NCI-H2107 (cell line): ENCODE measurements at places on chromosomes 1 and 21.

- DNase-seq = peak; percentile 43
Measured at GRCh38 chr21:36125512-36126207, 9.2 kb upstream of the CBR3 start.

GRCh38 chr1:107695341-107695740, 269.6 kb downstream of the VAV3 start:
- no peak for DNase-seq

DNA sequence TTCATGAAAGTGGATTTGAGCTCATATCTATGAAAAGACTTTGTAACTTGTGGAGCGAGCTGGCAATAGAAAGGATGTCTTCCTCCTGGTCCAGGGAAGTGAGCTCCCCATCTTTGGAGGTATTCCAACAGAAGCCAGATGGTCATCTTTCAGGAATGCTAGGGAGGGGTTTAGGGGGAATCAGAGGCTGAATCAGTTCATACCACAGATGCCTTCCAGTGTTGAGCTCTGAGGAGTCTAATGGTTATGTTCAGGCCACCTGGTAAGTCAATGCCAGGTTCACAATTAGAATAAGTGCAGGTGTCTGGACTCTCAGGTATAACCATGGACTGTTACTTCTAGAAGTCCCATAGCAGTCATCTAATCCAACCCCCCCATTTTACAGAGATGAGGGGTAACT, 119.1 kb downstream of the ACTL8 start:
- DNase-seq = no peak

GRCh38 chr21:44370786-44371410, 17.5 kb downstream of the TRPM2 start:
- DNase-seq = no peak

- DNase-seq = no peak
Measured at GRCh38 chr1:33220676-33221384, 35.5 kb upstream of the ZNF362 start.

- no peak for DNase-seq
Measured at GRCh38 chr1:228921481-228921880, 186.2 kb downstream of the RHOU start.

DNA sequence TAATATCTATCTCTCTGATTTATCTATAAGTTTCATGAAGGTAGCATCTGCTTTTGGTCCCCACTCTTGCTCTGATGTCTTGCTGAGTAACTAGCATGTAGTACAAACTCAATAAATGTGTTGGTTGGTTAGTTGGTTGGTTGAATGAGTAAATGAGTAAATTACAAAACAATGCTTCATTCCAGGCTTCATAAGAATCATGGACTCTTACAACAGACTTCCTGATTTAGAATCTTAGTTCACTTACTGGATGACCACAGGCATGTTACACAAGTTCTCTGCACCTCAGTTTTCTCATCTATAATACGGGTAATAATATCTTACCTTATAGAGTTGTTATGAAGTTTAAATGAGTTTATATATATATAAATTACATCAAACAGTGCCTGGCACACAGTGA, 98.6 kb downstream of the ZNF281 start:
- no peak for DNase-seq

DNA sequence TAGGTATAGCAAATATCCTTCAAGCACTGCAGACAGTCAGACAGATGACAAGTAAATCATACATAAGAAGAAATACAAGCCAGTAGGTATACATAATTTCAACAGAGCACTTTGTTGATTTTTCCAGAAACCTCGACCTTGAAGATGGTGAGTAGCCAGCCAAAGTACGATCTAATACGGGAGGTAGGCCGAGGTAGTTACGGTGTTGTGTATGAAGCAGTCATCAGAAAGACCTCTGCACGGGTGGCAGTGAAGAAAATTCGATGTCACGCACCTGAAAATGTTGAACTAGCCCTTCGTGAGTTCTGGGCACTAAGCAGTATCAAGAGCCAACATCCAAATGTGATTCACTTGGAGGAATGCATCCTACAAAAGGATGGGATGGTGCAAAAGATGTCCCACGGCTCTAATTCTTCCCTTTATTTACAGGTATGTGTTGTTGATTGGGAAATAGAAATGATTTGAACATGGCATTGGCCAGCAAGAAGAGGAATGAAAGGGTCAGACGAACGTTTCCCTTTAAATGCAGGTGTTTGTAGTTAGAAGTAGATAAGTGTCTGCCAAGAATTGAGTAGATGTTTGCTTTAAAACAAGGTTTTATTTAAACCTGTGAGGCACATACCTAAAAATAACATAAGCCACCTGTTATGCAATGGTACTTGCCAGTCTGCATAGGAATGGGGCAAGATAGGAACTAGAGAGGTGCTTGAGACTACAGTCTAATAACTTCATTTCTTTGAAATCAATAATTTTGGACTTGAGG, 2.7 kb downstream of the PDIK1L start:
- no peak for DNase-seq

DNA sequence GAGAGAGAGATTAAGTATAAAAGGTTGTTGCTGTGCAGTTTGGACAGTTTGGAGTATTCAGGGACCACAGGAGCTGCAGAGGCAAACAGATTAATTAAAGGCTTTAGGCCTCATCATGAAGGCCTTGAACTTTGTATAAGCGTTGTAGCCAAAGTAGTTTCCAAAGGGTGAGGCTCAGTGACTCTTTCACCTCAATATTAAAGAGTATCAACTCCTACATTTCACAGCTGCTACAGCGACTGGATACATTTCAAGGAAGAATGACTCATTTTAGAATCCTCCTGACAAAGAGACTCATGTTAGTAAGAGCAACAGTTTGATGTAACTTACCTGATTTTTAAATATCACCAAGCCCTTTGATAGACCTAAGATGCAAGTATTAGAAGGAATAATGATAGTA, 355.5 kb downstream of the HLX start:
- no peak for DNase-seq

DNA sequence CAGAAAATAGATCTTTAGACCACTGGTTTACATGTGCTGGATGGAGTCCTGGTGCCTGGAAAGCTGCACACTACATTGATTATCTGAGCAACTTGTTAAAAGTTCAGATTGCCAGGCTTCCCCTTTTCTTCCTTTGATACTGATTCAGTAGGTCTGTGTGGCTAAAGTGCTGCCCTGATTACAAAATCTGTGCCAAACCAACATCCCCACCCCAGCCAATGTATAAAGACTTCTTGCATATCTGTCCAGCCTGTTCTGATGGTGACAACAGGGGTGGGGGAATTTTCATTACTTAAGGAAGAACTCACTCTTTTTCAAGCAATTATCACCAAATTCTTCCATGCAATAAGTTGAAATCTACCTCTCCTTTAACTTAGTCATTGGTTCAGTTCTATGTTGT, 135.5 kb downstream of the TNFSF18 start:
- DNase-seq = no peak

DNA sequence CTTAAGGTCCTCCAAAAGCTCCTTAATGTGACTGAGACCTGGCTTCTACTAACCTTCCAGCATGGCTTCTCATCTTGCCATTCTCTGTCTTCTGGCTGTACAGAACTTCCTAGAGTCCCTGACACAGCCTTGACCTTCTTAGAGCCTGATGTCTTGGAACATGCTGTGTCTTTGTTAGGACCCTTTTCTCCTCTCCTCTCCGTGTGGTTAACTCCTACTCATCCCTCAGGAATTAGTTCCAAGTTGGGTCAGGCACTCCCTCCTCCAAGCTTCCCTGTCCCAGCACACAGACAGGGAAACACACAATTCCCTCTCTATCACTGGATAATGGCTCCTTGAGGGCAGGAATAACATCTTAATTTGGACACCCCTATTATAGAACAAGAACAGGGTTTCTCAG, 275.4 kb upstream of the USP24 start:
- DNase-seq = no peak

DNA sequence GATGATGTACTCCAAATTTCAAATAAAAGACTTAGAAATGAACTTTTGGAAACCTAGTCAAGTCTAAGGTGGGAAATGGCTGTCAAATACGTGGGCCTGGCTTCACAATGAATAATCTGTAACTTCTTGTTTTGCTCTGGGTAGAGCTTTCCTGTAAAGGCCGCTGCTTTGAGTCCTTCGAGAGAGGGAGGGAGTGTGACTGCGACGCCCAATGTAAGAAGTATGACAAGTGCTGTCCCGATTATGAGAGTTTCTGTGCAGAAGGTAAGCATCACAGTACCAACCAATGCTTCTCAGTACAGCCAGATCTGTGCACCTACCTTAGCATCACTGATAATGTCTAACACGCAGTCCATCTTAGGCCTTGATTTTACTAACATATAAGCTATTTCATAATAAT, 73.6 kb downstream of the TPR start:
- no peak for DNase-seq

GRCh38 chr21:15370462-15370975, 305.7 kb upstream of the NRIP1 start:
- DNase-seq = no peak

GRCh38 chr1:53244141-53244540, 5.8 kb upstream of the MAGOH start:
- no peak for DNase-seq

- DNase-seq = no peak
Measured at GRCh38 chr1:60636946-60637345, 445.4 kb upstream of the NFIA start.

GRCh38 chr1:114468710-114469468, 42.1 kb downstream of the TRIM33 start:
- DNase-seq = no peak

GRCh38 chr21:42455196-42455595, 40.8 kb downstream of the RSPH1 start:
- DNase-seq = peak; percentile 29

GRCh38 chr1:156662800-156663055, 14.5 kb downstream of the NES start:
- no peak for DNase-seq

- DNase-seq = no peak
Measured at GRCh38 chr1:226489718-226490425, 58.7 kb upstream of the STUM start.

DNA sequence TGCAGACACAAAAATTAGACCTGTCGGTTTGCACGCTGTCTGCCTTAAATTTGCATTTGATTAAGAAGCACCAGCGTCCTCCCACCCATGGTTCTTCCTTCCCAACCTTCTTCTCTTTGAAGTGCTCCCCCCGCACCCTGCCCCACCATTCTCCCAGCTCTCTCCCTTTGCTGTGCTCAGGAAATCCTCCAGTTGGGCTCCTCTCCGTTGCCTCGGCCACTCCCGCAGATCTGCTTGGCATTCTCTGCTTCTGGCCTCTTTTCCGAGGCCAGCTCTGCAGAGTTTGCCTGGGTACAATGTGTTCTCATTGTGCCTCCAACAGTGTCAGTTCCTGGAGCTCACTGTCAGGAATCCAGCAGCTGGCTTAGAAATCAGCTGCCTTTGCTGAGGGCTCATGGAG, 126.1 kb downstream of the NAV1 start:
- no peak for DNase-seq

GRCh38 chr1:192967211-192967877, 91.8 kb downstream of the UCHL5 start:
- no peak for DNase-seq

DNA sequence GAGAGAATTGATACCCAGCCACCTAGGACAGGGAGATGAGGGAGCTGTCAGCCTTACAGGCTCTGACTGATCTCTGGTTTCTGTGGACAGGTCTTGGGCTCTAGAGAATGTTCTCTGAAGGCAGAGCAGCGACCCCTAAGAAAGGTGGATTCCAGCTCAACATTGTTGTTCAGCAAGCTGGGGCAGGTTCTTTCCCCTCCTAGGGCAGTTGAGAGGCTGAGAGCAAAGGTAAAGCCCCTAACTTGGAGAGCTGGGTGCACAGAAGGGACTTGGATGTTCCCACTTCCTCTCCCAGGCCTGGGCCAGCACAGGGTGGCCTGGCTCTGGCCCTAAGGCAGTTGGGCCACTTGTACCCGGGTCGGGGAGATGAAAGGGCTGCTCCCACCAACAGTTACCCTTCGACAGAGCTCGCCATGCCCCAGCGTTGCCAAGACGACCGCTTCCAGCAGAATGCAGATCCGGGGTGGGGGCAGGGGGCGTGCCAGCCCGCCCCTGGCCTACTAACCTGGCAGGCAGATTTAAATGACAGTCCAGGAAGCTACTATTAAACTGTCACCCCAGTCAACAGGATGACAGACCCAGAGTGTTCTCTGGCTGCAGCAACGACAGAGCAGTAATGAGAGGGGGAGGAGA, 31.6 kb downstream of the LRP8 start:
- no peak for DNase-seq
